ENCODE measurements at places on chromosomes 16 and 17. TPM values are rescaled to one million over a fixed set of nuclear protein-coding genes. Genes with fewer than 3 reads are reported as not detected.

- DNase-seq = no peak
Observed at GRCh38 chr17:72362376-72363088, 241.7 kb downstream of the SOX9 start.

GRCh38 chr16:19344224-19344801, 58.8 kb downstream of the CLEC19A start:
- no peak for DNase-seq

GRCh38 chr16:67648088-67648763, 3.3 kb downstream of the CARMIL2 start:
- DNase-seq = no peak

- DNase-seq = no peak
Observed at GRCh38 chr16:82017911-82018568, 6.8 kb upstream of the SDR42E1 start.

GRCh38 chr17:75367312-75367711, 38.2 kb downstream of the GRB2 start:
- DNase-seq = no peak

DNA sequence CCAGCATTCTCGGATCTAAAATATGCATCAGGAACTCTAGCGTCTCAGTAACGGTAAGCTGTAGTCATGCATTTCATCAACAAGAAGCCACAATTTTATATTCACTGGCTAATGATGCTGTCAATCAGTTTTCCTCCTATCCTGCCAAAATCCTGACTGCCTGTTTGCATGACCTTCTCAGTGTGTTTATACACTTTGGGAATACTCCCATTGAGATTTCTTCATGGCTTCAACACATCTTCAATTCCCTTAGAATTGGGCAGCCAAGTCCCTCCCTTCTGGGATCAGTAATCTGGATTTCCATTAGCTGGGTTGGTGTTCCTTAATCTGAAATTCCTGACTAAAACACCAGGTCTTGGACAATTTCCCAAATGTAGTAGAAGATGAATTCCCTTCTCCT, 348.9 kb upstream of the DYNLRB2 start:
- DNase-seq = no peak

DNA sequence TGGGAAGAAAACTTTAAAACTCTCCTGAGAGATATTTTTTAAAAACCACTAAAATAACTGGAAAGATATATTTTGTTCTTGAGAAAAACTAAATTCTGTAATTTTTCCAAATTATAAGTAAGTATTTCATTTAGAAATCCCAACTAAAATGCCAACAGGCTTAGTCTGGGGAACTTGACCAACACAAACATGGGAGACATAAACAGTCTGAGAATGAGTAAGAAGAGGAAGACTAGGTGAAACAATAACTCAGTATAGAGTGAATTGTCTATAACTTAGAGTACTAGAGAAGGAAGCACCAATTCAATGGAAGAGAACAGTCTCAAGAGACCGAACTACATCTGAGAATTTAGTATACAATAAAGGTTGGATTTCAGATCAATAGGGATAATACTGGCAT, 2.9 kb downstream of the CMTM1 start:
- DNase-seq = no peak

DNA sequence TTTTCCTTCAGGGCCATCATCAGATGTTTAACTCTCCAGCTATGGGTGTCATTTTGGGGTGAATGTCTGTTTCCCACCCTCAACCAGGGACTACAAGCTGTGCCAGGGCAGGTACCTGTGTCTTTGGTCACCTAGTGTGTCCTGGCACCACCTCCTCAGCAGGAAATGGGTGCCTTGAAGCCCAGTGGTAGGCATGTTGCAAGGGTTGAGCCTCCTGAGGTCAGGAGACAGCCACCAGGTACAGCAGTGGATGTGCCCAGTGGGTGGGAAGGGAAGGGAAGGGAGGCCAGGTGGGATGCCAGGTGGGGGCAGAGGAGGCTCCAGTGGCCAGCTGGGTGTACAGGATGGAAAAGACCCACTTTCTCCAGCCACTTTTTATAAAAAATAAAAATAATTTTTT, 25.5 kb upstream of the ADORA2B start:
- DNase-seq = no peak

DNA sequence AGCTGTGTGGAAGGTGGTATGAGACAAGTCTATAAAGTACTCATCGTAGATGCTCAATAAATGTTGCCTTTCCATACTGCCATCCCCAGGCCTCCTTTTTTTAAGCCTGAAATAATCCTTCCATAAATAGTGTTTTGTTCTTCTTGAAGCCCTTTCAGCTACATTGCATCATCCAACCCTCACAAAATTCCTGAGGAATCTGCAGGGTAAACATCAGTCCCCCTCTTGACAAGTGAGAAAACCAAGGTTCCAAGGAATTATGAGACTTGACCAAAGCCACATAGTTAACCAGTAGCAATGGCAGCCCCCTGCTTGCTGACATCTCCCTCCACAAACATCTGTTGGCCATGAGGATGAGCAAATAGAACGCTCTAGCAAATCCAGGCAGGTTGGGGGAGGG, 89.7 kb upstream of the CCL1 start:
- DNase-seq = no peak

GRCh38 chr16:19882646-19883045, 2.0 kb downstream of the GPRC5B start:
- DNase-seq = no peak

GRCh38 chr17:78599419-78599818, 22.2 kb upstream of the DNAH17 start:
- no peak for DNase-seq

DNA sequence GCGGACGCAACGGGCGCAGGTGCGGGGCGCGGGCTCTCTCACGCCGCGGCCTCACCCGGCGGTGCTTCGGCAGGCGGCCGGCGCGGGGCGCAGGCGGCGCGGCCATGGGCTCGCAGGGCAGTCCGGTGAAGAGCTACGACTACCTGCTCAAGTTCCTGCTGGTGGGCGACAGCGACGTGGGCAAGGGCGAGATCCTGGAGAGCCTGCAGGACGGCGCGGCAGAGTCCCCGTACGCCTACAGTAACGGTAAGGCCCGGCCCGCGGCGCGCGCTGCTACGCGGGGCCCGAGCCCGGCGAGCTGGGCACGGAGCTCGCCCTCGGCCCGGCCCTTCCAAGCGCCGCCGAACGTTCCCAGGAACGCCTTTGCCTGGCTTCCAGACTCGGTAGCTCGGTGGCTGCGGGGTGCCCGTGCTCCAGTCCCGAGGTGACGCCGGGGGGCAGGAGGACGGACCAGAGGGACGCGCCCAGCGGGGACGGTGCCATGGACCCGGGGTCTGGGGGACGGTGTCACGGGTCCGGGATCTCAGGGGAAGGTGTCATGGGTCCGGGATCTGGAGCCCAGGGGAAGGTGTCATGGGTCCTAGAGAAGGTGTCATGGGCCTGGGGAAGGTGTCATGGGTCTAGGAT, 435 bp downstream of the RAB40C start:
- no peak for DNase-seq

DNA sequence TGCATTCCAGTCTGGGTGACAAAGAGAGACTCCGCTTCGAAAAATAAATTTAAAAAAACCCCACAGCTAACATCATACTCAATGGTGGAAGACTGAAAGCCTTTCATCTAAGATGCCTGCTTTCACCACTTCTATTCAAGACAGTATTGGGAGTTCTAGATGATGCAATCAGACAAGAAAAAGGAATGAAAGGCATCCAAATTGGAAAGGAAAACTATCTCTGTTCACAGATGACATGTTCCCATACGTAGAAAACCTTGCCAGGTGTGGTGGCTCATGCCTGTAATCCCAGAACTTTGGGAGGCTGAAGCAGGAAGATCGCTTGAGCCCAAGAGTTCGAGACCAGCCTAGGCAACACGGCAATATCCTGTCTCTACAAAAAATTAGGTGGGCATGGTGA, 31.1 kb downstream of the RANBP10 start:
- no peak for DNase-seq

DNA sequence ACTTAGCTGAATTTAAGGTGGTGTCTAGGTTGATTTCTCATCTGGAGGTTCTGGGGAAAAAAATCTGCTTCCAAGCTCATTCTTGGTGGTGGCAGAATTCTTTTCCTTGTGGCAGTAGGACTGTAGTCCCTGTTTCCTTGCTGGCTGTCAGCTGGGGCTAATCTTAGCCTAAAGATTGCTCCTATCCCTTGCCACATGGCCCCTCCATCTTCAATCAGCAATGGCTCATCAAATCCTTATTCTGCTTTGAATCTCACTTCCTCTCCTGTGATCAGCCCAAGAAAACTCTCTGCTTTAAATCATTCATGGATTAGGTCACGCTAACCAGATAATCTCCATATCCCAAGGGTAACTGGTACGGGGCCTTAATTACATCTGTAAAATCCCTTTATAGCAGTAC, 6.6 kb downstream of the FAM20A start:
- no peak for DNase-seq

GRCh38 chr17:64781810-64782555, 119.9 kb upstream of the SMURF2 start:
- no peak for DNase-seq

DNA sequence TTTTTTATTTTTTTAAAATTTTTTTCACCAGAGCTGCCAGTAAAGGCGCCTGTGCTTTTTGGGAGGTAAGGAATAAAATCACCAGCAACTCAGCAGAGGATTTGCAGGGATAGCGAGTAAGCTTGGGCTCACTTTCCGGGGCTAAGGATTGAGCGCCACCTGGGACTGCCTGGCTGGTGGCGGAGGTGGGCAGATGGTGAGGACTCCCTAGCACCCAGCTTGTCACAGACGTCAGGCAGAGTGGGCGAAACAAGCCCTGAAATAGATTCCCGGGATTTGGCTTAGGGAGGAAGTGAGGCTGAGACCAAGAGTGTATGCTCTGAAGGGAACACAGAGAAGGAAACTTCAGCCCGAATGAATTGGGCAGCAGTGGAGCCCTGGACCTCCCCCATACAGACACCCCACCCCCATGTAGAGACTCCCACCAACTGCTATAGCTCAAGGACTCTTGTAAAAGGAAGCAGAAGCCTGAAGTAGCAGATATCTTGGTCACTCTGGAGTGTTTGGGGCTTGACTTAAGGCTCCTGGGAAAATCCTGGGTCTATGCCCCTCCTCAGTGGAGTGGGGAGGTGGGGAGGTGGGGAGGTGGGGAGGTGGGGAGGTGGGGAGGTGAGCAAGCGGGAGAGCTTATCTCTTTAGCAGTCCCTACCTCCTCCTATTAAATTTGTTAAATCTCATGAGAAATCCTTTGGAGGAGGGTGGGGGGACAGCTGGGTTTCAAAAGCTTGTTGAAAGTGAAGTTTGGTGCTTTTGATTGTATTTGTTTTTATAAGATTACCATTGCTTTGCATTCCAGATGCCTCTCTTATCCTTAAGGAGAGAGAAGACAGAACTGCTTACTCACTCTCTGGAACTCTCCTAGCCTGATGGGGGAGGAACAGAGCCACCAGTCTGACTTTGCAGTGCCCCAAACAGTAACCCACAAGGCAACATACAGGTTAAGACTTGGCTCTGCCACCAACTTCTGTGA, 8.2 kb downstream of the ARL4D start:
- DNase-seq = no peak

GRCh38 chr16:49643429-49644144, 212.3 kb downstream of the ZNF423 start:
- DNase-seq = no peak

GRCh38 chr17:68222606-68223005, 25.2 kb upstream of the AMZ2 start:
- DNase-seq = no peak

ZFP3 gene
- 1.7 TPM for total RNA-seq

ARL5C gene
- not detected for total RNA-seq

SCARF1 gene
- total RNA-seq = 19.8 TPM

KCNG4 gene
- total RNA-seq = not detected

UTS2R gene
- not detected for total RNA-seq

KRT31 gene
- not detected for total RNA-seq

SP6 gene
- total RNA-seq = 1.8 TPM

PROCA1 gene
- total RNA-seq = 0.58 TPM

NETO2 gene
- 41.2 TPM for total RNA-seq

COX6A2 gene
- total RNA-seq = not detected

KRTAP4-6 gene
- total RNA-seq = not detected

PRSS33 gene
- not detected for total RNA-seq

CD19 gene
- 0.07 TPM for total RNA-seq

ACSM3 gene
- total RNA-seq = 5.9 TPM

TBC1D26 gene
- total RNA-seq = not detected

PRKCB gene
- total RNA-seq = not detected

All from epithelial cell of proximal tubule (primary cell).